Esophagus (tissue), 2 donors: ENCODE measurements at places on chromosomes 2 and 18. TPM values are rescaled to one million over a fixed set of nuclear protein-coding genes. Genes with fewer than 3 reads are reported as not detected.

SPDYA gene
- polyA plus RNA-seq = 0.40 TPM

TNFAIP6 gene
- polyA plus RNA-seq = 0.51 TPM

FMNL2 gene
- 5.3 TPM for polyA plus RNA-seq

WNT6 gene
- 0.76 TPM for polyA plus RNA-seq

LINC00305 gene
- polyA plus RNA-seq = not detected

TDRD15 gene
- not detected for polyA plus RNA-seq

EPG5 gene
- 5.1 TPM for polyA plus RNA-seq

R3HDM1 gene
- 6.8 TPM for polyA plus RNA-seq

GKN2 gene
- polyA plus RNA-seq = 2.6 TPM

OSR1 gene
- polyA plus RNA-seq = 1.1 TPM

WNT10A gene
- polyA plus RNA-seq = 13.7 TPM

CDCA7 gene
- polyA plus RNA-seq = 20.0 TPM

QPCT gene
- 1.8 TPM for polyA plus RNA-seq

MERTK gene
- 2.9 TPM for polyA plus RNA-seq

TMEM214 gene
- 35.2 TPM for polyA plus RNA-seq
